ENCODE measurements at places on chromosomes 5 and 9. TPM values are rescaled to one million over a fixed set of nuclear protein-coding genes. Genes with fewer than 3 reads are reported as not detected.

DNA sequence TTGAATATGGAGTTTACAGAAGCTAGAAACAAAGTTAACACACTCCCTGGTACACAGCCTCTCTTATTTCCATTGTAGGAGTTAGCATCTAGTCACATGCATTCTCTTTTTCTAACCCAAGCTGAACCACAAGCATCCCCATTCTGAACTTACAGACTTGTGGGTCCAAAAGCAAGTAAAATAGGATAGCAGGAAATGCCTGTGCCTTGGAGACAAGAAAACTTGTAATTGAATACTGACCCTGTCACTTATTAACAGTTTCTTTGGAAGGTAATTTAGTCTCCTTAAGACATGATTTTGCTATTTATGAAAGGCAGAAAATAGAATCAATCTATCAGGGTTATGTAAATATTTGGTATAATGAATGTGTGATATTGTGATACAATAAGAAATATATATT lies 353.6 kb downstream of the TLE4 start:
- DNase-seq = no peak

SLC6A7 gene
- total RNA-seq = not detected

DNA sequence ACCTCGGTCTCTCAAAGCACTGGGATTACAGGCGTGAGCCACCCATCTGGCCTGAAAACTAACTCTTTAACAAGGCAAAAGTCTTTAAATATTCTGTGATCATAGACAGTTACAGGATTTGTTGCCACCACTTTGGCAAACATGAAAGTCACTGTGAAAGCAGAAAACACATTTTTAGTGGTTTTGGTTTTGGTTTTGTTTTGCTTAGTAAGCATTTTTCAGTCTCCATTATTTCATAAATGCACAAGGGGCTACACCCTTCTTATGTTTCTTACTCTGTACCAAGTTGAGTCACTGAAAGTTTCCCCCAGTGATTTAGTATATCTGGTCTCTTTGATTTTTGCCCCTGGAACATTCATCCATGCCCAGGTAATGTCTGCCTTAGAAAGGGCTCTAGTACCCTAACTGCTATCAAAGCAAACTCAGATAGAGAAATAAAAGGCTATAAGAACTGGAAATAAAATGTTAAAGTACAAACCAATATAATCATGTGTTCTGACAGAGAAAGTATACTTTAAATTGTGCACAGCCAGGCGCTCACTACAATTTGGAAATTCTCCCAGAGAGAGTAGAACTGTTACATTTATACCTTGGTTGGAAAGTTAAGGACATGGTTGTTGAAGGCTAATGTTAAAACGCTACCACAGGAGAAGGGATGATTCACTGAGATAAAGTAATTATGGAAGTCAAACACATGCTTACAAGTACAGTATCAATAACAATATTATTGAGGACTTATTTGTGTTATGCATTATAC lies 1022.5 kb upstream of the DMAC1 start:
- DNase-seq = no peak

DNA sequence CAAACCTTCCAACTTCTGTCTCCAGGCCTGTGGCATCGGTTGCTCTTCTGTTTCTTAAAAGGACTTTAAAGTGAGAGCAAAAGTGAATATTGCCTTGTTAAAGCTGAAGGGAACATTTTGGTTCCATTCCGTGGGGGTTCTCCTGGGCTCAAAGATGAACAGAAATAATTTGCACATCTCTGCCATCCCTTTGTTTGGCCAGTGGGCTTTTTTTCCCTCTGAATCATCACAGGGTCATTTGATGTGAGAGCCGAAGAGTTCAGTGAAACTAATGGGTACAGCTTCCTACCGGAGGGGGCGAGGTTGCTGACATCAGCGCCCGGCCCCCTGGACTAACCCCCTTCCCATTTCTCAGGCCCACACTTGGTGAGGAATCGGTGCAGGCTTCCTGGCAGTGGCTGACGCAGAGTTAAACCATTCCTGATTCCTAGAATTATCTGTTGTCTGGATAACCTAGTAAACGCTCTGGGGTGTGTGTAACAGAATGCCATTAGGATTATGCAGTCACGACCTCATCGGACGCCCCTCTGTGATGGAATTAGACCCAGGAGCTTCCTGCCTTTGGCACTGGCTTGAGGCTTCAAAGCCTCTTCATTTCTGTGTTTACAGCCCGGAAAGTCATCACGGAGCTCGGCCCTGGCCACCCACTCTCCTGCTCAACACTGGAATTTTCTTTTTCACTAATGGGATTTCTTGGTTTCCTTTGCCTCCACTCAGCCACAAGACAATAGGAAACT lies 61.6 kb upstream of the RPL26L1 start:
- no peak for DNase-seq
